ENCODE measurements at places on chromosomes 6 and 20.

DNA sequence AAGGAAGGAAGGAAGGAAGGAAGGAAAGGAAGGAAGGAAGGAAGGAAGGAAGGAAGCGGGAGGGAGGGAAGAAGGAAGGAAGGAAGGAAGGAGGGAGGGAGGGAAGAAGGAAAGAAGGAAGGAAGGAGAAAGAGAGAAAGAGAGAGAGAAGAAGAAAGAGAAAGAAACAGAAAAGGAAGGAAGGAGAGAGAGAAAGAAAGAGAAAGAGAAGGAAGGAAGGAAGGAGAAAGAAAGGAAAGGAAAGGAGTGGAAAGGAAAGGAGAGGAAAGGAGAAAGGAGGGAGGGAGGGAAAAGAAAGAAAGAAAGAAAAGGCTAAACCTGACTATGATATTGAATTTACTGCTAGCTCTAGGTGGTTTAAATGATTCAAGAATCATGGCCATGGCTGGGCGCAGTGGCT lies 5.3 kb upstream of the ASIP start:
- DNase-seq = no peak

- DNase-seq = no peak
Measured at GRCh38 chr6:157885876-157886275, 62.8 kb downstream of the SNX9 start.

DNA sequence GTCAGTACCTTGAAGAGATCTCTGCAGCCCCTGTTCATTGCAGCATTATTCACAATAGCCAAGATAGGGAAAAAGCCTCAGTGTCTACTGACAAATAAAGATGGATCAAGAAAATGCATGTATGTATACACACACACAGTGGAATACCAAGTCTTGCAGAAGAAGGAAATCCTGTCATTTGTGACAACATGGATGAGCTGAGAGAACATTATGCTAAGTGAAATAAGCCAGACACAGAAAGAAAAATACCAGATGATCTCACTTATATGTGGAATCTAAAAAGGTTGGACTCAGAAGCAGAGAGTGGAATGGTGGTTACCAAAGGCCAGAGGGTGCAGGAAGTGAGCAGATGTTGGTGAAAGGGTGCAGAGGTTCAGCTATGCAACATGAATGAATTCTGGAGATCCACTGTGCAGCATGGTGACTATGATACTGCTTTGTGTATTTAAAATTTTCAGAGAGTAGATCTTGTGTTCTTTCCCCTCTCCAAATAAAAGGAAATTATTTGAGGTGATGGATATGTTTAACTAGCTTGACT lies 11.0 kb upstream of the SLC22A1 start:
- DNase-seq = no peak

- DNase-seq = no peak
Measured at GRCh38 chr6:7145885-7146828, 38.4 kb downstream of the RREB1 start.

- no peak for DNase-seq
Measured at GRCh38 chr6:165701564-165702354, 38.7 kb upstream of the PDE10A start.

DNA sequence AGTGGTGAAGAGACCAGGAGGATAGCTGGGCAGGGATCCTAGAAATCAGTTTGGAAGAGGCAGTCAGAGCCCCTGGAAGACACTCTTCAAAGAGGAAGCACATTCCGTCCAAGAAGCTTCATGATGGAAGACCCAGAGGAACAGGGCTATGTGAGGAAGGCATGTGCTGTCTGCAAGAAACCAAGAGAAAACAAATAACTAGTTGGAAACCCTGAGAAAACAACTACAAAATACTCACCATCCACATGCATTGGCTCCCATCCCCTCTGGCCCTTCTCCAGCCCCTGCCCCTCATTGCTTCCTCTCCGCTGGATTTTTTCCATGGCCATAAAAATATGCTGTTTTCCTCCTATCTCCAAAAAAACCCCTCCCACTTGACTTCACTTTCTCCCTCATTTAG lies 40.9 kb upstream of the SMOC2 start:
- DNase-seq = no peak

GRCh38 chr20:25494506-25495188 lies 87.2 kb downstream of the GINS1 start:
- no peak for DNase-seq

GRCh38 chr6:117561128-117561527 lies 41.2 kb downstream of the GOPC start:
- no peak for DNase-seq
